Activated CD4-positive, alpha-beta T cell treated with anti-CD3 and anti-CD28 coated beads, Interleukin-2, Interleukin-4, amounts not matched to agents 100 ng/mL and 50 ng/mL, durations not matched to agents 16 hours and 8 hours (primary cell): ENCODE measurements at places on chromosomes 1 and 21.

- DNase-seq: no peak
Observed at GRCh38 chr1:45679123-45679522, 7.2 kb downstream of the GPBP1L1 start.

- no peak for DNase-seq
Observed at GRCh38 chr1:209800984-209801834, 4.7 kb downstream of the IRF6 start.

GRCh38 chr1:228176461-228177182 is 11.0 kb downstream of the IBA57 start:
- DNase-seq: no peak

DNA sequence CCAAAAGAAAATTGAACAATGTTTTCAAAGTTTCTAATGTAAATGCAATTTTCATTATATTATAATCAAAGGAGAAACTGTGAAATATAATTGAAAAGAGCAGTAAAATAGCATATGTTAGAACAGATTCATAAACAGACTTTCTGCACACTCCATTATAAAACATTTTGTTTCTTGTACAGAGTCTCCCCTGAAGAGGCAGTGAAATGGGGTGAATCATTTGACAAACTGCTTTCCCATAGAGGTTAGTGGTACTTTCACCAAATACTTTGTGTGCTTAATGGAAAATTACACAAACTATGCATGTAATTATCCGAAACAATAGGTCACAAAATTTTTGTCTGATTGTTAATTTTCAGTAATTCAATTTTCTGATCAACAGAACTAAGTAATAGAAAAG is 1.9 kb downstream of the RGS18 start:
- no peak for DNase-seq
